ENCODE measurements at places on chromosomes 13 and 19.
A peak's percentile ranks its signal among the peaks of the same experiment; 100 is the strongest.

DNA sequence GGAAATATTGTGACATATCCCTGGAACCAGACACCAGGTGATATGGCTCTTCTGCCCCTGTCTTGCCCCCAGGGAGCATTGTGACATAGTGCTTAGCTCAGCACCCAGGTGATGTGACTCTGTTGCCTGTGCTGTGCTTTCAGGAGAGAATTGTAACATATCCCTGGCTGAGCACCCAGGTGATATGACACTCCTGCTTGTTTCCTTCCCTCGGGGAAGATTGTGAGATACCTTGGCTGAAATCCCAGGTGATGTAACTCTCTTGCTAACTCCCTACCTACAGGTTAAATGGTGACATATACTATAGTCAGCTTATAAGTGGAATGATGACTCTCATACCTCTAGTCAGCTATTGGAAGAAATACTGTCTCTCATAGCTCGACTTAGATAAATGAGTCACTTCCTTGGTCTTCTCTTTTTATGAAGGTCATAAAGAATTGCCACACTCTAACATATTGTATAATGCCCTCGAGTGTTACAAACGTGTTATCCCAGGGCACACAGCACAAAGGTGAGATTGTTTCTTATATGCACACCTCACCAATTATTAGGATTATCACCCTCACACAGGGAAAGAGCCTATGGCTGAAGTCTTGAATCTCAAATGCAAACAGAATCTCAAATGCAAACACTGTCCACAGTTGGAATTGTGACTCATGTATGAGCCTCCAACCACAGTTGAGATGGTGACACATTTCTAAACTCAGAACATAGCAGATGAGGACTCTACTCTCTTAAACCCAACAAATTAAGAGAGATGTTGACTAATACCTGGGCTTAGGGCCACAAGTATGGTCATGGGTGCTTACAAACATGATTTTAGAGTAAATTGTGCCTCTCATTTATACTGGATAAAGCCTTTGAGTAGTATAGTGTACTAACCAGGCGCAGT is 32.7 kb upstream of the ZNF254 start:
- no peak overlapping the region for H3K27ac ChIP-seq
- H3K36me3 ChIP-seq = peaks cover 10% of the 10 kb centered on the region
- H3K27me3 ChIP-seq = no peaks in the 10 kb centered on the region
- no peaks in the 10 kb centered on the region for H3K4me1 ChIP-seq
- no peak for DNase-seq

GRCh38 chr13:46176756-46177155 is 5.2 kb downstream of the LCP1 start:
- no peaks in the 10 kb centered on the region for H3K27me3 ChIP-seq
- H3K4me1 ChIP-seq = no peaks in the 10 kb centered on the region
- H3K4me3 ChIP-seq = no peak overlapping the region
- DNase-seq = no peak
- H3K36me3 ChIP-seq = no peaks in the 10 kb centered on the region

DNA sequence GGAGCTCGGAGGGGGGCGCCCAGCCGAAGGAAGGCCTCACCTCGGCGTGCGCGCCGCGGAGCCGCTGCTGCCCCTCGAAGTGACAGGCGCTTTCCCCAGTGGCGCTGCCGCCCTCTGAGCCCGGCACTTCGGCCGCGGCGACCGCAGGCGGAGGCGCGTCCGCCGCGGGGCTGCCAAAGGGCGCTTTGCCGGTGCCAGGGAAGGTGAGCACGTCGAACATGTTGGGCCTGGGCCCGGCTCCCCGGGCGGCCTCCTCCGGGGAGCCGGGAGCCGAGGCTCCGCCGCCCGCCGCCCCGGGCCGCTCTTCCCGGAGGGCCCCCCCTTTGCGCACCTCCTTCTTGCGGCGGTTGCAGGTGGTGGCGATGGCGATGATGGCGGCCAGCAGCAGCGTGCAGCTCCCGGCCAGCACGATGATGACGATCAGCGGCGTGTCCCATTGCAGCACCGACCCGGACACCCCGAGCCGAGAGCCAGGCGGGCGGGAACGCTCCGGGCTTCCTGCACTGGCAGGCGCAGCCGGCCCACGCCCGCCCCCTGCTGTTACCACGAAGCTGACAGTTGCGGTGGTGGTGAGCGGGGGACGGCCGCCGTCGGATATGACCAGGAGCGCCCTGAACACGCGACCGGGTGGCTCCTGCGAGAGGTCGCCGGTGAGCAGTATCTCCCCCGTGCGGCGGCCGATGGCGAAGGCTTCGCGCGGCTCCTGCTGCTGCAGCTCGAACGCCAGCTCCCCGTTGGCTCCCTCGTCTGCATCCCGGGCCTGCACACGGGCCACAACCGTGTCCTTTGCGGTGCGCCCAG is 2.5 kb downstream of the PCDH8 start:
- H3K36me3 ChIP-seq = no peaks in the 10 kb centered on the region
- H3K27me3 ChIP-seq = peaks cover 12% of the 10 kb centered on the region
- peak; percentile 67 for DNase-seq
- no peak overlapping the region for H3K4me3 ChIP-seq

GRCh38 chr19:56314018-56314380 is 640 bp downstream of the ZSCAN5A start:
- no peaks in the 10 kb centered on the region for H3K4me1 ChIP-seq
- H3K36me3 ChIP-seq = no peaks in the 10 kb centered on the region
- peak overlapping the region; percentile 73 for H3K4me3 ChIP-seq
- no peak for DNase-seq

- no peaks in the 10 kb centered on the region for H3K27me3 ChIP-seq
- no peaks in the 10 kb centered on the region for H3K36me3 ChIP-seq
- DNase-seq = peak; percentile 88
- peak overlapping the region; percentile 41 for H3K27ac ChIP-seq
- peaks cover 20% of the 10 kb centered on the region for H3K4me1 ChIP-seq
Measured at GRCh38 chr13:31945202-31945961, 86.2 kb upstream of the FRY start.
